ENCODE measurements at places on chromosomes 16 and 17. TPM values are rescaled to one million over a fixed set of nuclear protein-coding genes. Genes with fewer than 3 reads are reported as not detected.

The MYH11 gene
- not detected for total RNA-seq

The TP53TG3 gene
- not detected for total RNA-seq

The TMEM100 gene
- 1.1 TPM for total RNA-seq

The MAF gene
- total RNA-seq: 0.47 TPM

The CDH13 gene
- total RNA-seq: 55.2 TPM
